Stimulated activated CD8-positive, alpha-beta memory T cell treated with anti-CD3 and anti-CD28 coated beads, Interleukin-15, amount 100 ng/mL, for 24 hours (primary cell): ENCODE measurements at places on chromosomes 2 and 18.

DNA sequence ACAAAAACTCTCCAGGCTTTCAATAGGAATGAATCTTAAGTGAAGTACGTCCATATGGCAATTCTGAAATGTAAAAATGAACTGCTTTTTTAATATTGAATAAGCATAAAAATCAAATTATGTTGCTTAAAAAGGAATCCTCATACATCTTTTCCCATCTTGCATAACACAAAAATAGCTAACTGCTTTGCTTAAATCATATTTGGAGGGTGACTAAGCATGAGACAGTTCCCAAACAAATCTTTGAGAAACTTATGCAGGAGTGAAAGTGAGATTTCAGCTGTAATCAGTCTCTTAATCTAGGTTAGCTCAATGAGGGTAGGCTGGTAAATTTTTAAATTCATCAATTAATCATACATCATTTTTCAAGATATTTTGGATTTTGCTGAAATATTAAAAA lies 111.5 kb downstream of the MBD5 start:
- DNase-seq = no peak

DNA sequence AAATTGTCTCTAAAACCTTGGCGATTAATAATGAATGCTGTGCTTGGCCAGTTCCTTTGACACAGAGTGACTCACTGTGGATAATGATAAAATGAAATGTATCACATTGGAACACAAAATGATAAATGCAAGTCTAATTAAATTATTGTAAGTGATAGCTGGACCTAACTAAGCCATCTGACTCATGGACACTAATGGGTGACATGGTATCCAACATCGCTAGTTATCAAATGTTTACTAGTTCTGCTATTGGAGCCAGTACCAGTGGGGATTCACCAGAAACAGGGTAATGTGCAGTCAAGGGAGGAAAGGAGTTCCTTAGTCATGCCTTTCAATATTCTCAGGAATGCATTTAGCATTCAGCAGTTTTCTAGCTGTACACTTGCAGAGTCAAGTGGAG lies 736.3 kb upstream of the ACVR2A start:
- no peak for DNase-seq

GRCh38 chr18:51523671-51524070 lies 326.2 kb upstream of the MEX3C start:
- DNase-seq = no peak

GRCh38 chr18:37872562-37872961 lies 307.0 kb upstream of the CELF4 start:
- DNase-seq = no peak

DNA sequence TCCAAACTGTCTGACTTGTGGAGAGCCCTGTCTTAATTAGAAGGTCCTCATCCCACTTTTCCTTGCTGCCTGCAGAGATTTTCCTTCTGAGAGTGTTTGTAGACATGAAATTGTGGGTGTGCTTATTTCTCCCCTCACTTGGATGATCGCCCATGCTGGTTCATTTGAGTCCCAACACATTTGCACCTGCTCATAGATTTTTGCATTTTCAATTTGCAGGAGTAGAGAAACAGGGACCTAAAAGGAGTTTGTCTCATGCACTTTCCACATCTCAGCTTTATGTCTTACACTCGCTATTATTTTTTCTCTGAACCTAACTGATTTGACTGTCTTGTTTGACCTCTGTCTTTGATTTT lies 33.2 kb upstream of the FHL2 start:
- DNase-seq = no peak
